WTC11 (cell line): ENCODE measurements at places on chromosomes 11 and 22. TPM values are rescaled to one million over a fixed set of nuclear protein-coding genes. Genes with fewer than 3 reads are reported as not detected.

The OR5M8 gene
- total RNA-seq, result not detected in 3 replicates

The P2RY2 gene
- total RNA-seq, result 0.94 to 1.2 TPM (median 1.2 TPM) in 3 replicates

The APOBEC3A gene
- not detected in 3 replicates for total RNA-seq

The OR51E1 gene
- total RNA-seq, result not detected in 3 replicates

The OR8D4 gene
- 0.07 TPM in 1 of 3 replicates, not detected in the others for total RNA-seq

The B3GAT1 gene
- total RNA-seq, result 20.9 to 30.0 TPM (median 23.1 TPM) in 3 replicates

The RGL4 gene
- 0.05 TPM in 1 of 3 replicates, not detected in the others for total RNA-seq

The BTG4 gene
- total RNA-seq, result 0.18 TPM in 1 of 3 replicates, not detected in the others
